ENCODE measurements at places on chromosomes 13 and 19.
A peak's percentile ranks its signal among the peaks of the same experiment; 100 is the strongest.

GRCh38 chr19:11138601-11139300 is 16.8 kb downstream of the SPC24 start:
- H3K4me1 ChIP-seq = peaks cover 45% of the 10 kb centered on the region
- no peaks in the 10 kb centered on the region for H3K27me3 ChIP-seq
- peak overlapping the region; percentile 50 for H3K4me3 ChIP-seq
- H3K27ac ChIP-seq = no peak overlapping the region
- peaks cover 15% of the 10 kb centered on the region for H3K36me3 ChIP-seq

DNA sequence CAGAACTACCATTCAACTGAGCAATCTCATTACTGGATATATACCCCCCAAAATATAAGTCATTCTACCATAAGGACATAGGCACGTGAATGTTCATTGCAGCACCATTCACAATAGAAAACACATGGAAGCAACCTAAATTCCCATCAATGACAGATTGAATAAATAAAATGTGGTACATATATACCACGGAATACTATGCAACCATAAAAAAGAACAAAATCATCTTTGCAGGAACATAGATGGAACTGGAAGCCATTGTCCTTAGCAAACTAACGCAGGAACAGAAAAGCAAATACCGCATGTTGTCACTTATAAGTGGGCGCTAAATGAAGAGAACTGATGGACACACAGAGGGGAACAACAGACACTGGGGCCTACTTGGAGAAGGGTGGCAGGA is 14.1 kb downstream of the RNF113B start:
- no peak for DNase-seq
- H3K27me3 ChIP-seq = peaks cover 2% of the 10 kb centered on the region
- peaks cover 60% of the 10 kb centered on the region for H3K36me3 ChIP-seq

- no peak overlapping the region for H3K4me3 ChIP-seq
- no peak for DNase-seq
- no peak overlapping the region for H3K27ac ChIP-seq
- H3K4me1 ChIP-seq = no peaks in the 10 kb centered on the region
- no peaks in the 10 kb centered on the region for H3K27me3 ChIP-seq
- H3K36me3 ChIP-seq = peaks cover 51% of the 10 kb centered on the region
These were observed 63.1 kb downstream of the ZDHHC20 start for GRCh38 chr13:21395953-21396352.

DNA sequence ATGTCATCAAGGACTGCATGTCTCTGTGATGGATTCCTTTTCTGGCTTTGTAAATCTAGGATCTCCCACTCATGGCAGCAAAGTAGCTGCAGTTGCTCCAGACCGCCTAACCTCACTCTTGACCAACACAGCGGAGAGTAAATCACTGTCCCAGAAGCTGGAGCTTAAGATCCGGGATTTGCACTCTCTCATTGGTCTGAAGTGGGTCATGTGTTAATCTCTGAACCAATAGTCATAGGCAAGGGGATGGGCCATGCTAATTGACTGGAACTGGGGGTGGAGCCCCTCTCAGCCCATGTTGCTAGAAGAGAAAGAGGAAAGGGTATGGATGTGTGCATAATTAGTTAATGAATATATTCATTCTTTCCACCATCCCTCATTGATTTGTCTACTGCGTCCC is 34.0 kb downstream of the VAV1 start:
- H3K27me3 ChIP-seq = peaks cover 16% of the 10 kb centered on the region
- no peaks in the 10 kb centered on the region for H3K36me3 ChIP-seq
- no peaks in the 10 kb centered on the region for H3K4me1 ChIP-seq
- H3K4me3 ChIP-seq = no peak overlapping the region
- no peak for DNase-seq

GRCh38 chr13:45328661-45329111 is 12.3 kb downstream of the TPT1 start:
- no peaks in the 10 kb centered on the region for H3K36me3 ChIP-seq
- DNase-seq = no peak
- H3K4me1 ChIP-seq = peaks cover 30% of the 10 kb centered on the region
- H3K4me3 ChIP-seq = no peak overlapping the region

GRCh38 chr19:2039089-2039958 is 11.7 kb downstream of the MKNK2 start:
- peaks cover 30% of the 10 kb centered on the region for H3K4me1 ChIP-seq
- peak overlapping the region; percentile 61 for H3K27ac ChIP-seq
- H3K36me3 ChIP-seq = peaks cover 4% of the 10 kb centered on the region

GRCh38 chr19:4338441-4339355 is at the start of gene STAP2:
Gene STAP2 (minus strand): TSS chr19:4338827. CDS start chr19:4338753, 74 bp downstream.
- H3K4me1 ChIP-seq = peaks cover 41% of the 10 kb centered on the region
- H3K27me3 ChIP-seq = peaks cover 14% of the 10 kb centered on the region
- peak within 1 kb of the TSS; percentile 80 for H3K27ac ChIP-seq

DNA sequence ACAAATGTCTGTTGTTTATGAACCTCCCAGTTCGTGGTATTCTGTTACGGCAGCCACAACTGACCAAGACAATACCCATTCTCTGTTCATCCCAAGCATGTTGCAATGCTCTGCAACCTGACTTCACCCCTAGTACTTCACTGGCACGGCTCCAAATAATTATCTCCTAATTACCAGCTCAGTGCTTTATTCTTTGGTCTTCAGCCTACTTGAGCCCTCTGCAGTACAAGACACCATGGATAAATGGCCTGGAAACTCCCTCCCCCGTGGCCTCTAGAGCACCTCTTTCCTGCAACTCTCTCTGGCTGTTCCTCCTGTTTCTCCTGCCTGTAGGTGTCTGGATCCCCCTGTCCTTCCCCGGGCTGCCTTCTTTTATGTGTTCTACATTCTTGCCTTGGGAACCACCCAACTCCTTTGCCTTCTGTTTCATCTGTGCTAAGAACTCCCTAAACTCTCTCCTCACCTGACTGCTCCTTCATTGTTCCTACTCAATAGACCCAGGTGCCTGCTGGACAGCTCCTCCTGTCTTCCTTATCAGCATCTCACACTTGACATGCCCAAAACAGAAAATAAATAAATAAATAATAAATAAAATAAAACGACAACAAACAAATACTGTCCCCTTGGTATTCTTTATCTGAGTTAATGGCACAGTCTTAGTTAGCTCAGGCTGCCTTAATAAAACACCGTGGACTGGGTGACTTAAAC is 200.4 kb upstream of the IPO5 start:
- H3K4me1 ChIP-seq = peaks cover 12% of the 10 kb centered on the region
- no peak overlapping the region for H3K27ac ChIP-seq
- H3K4me3 ChIP-seq = no peak overlapping the region

DNA sequence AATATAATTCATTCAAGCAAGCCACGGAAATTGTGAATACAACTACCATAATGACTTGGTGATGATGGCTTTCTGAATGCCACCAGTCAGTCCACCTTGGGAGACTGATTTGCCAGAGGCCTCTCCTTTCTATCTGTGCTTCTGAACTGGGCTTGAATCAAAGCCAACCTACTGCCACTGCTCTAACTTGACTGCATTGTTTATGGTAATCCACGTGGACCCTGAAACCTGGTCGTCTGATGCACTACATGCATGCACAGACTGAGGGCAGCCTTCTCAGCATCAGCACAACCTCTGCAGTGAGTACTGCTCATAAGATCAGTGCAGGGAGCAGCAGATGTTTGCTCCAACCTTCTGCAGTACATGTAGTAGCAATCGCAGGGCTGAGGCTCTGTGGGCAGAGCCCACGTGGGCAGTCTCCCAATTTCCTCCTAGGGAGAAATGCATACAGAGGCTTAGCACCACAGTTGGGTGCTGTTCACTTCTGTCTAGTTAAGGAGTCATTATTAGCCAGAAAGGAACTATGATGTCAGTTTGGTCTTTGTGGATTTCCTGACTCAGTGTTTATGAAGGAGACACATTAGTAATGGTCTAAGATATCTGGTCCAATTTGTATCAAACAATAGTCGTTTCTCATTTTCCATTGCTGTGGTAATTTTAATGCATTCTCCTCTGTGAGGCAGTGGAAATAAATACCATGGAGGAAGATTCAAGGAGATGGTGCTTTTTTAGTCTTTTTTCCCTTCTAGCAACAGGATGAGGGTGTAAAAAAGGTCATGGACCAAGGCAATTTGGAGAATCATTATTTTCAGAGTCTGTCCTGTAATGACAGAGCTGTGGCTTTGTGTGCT is 82.5 kb downstream of the AKAP11 start:
- no peaks in the 10 kb centered on the region for H3K27me3 ChIP-seq
- no peaks in the 10 kb centered on the region for H3K36me3 ChIP-seq
- no peak overlapping the region for H3K4me3 ChIP-seq
- peak overlapping the region; percentile 94 for H3K27ac ChIP-seq
